ENCODE measurements at places on chromosomes 2 and 18.

GRCh38 chr18:52577795-52578194 lies 237.8 kb downstream of the DCC start:
- DNase-seq = no peak

- no peak for DNase-seq
Observed at GRCh38 chr2:23213196-23213595, 171.8 kb upstream of the KLHL29 start.

- DNase-seq = no peak
Observed at GRCh38 chr2:224937887-224938286, 104.4 kb downstream of the DOCK10 start.

GRCh38 chr2:217366966-217367365 lies 507.1 kb upstream of the TNP1 start:
- no peak for DNase-seq

GRCh38 chr2:240787521-240788472 lies 32.2 kb downstream of the KIF1A start:
- DNase-seq = no peak

- no peak for DNase-seq
Observed at GRCh38 chr18:48007955-48008701, 77.7 kb upstream of the SMAD2 start.

- no peak for DNase-seq
Observed at GRCh38 chr18:23257137-23257536, 121.9 kb downstream of the CABLES1 start.

DNA sequence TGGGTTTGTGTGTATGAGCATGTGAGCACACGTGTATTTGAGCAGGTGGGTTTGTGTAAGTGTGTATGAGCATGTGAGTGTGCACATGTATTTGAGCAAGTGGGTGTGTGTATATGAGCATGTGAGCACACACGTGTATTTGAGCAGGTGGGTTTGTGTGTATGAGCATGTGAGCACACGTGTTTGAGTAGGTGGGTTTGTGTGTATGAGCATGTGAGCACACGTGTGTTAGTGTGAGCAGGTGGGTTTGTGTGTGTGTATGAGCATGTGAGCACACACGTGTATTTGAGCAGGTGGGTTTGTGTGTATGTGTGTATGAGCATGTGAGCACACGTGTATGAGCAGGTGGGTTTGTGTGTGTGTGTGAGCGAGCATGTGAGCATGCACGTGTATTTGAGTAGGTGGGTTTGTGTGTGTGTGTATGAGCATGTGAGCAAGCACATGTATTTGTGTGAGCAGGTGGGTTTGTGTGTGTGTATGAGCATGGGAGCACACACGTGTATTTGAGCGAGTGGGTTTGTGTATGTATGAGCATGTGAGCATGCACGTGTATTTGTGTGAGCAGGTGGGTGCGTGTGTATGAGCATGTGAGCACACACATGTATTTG lies 169.7 kb downstream of the TWIST2 start:
- no peak for DNase-seq

GRCh38 chr2:164478205-164478604 lies 143.1 kb downstream of the GRB14 start:
- DNase-seq = no peak

DNA sequence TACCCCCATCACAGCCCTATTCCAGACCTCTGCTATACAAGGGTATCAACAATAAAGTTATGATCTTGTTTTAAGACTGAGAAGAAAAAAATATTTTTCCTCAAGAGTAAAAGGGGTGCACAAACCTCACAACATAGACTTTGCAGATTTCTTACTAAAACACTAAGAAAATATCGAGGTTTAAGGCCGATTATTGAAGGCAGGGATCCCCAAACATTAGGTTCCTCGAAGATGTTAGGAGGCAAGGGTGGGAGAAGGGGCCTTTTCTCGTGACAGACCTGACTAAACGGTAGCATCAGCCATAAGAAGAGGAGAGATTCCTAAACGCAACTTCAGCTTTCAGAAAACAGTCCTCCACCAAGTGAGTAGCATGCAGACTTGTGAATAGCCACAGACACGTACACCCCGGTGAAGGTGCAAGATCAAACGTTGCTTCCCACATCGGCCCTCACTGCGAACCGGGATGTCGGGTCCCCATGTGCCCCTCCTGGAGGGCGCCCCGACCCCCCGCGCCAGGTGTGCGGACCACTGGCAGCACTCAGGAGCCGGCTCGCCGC lies 678 bp downstream of the PIAS2 start:
- DNase-seq = no peak

GRCh38 chr2:124586835-124587234 lies 561.7 kb downstream of the CNTNAP5 start:
- DNase-seq = no peak

DNA sequence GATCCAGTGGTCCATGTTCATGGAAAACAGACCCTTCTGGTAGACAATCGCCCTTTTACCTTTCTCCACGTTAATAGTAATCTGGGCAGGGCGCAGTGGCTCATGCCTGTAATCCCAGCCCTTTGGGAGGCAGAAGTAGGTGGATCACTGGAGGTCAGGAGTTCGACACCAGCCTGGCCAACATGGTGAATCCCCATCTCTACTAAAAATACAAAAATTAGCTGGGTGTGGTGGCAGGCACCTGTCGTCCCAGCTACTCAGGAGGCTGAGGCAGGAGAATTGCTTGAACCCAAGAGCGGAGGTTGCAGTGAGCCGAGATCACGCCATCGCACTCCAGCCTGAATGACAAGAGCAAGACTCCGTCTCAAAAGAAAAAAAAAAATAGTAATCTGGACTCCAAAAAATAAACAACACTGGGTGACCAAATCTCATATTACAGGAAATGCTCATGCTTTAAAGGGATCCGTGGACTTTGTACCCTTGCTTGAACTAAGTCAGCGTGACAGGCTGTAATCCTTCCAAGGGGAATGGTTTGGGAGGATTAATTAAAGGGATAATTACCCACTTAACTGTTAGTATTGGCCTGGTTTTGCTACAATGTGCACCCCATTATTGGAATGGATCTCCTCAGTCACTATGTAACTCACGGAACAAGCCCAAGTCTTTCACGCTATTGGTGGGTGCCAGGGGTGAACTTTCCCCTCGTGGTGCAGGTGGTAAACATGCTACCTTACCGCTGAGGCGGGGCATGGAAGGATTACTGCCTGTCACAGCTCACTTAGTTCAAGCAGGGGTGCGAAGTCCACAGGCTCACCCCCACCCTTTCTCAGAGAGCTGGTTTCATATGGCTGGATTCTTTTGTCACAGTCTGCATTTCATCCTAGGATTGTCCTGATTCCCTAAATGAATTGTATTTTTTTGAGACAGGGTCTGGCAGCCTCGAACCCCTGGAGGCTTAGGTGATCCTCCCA lies 36.7 kb downstream of the PROC start:
- DNase-seq = no peak

GRCh38 chr2:35938838-35939237 lies 416.7 kb upstream of the CRIM1 start:
- DNase-seq = no peak

- no peak for DNase-seq
Observed at GRCh38 chr2:48433682-48434081, 96.3 kb upstream of the STON1 start.

- DNase-seq = no peak
Observed at GRCh38 chr2:201965550-201965949, 68.1 kb upstream of the FZD7 start.

- DNase-seq = no peak
Observed at GRCh38 chr2:86274918-86275275, 62.5 kb downstream of the REEP1 start.

DNA sequence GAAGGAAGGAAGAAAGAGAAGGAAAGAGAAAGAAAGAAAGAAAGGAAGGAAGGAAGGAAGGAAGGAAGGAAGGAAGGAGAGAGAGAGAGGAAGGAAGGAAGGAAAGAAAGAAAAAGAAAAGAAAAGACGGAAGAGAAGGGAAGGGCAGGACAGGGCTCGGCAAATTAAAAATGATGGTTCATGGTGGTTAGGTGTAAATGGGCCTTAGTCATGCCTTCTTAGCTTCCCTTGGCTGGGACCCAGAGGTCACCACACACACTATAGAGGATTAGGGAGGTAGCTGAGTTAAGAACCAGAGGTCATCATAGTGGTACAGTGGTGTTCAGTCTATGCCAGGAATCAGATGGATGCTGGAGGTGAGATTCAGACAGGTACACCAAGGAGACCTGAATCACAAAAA lies 9.3 kb upstream of the ATL2 start:
- no peak for DNase-seq

DNA sequence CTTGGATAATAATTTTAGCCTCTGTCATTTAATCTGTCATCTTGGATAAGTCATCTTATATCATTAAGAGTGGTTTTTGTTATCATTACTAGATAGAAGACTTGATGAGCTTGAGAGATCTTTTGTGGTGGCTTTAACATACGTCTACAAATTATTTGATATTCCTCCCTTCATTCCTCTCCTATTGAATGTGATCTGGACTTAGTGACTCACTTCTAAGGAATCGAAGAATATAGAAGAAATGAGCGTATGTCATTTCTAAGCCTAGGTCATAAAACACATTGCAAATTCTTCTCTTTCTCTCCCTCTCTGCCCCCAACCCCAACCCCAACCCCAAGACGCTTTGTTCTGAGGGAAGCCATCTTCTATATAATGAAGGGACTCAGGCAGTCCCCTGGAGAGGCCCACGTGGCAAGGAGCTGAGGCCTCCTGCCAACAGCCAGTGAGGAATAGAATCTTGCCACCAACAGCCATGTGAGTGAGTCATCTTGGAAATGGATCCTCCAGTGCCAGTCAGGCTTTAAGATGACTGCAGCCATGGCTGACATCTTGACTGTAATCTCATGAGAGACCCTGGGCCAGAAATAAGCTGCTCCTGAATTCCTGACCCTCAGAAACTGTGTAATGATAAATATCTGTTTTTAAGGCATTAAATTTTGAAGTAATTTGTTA lies 221.6 kb upstream of the SP5 start:
- DNase-seq = no peak

GRCh38 chr2:13030606-13031005 lies 313.9 kb downstream of the TRIB2 start:
- no peak for DNase-seq

- DNase-seq = no peak
Observed at GRCh38 chr2:233007739-233008138, 5.3 kb downstream of the NGEF start.

DNA sequence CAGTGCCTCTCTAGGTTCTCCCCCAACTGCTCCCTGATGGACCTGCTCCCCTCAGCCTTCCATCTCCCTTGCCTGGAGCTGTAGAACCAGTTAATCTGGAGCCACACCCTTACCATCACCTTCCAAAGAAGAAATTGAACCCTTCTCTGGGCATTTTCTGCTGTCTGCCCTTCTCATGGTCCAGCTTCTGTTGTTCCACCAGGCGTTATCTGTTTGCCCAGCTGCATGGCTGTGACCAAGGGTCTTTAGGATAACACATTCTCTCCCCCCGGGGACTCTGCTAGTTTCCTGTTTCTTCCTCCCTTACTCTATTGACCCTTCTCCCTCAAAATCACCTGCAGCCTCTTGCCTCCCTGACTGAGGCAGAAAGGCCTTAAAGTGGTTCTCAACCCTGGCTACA lies 3.2 kb upstream of the ANKRD53 start:
- no peak for DNase-seq

- DNase-seq = no peak
Observed at GRCh38 chr2:30710016-30710415, 97.2 kb downstream of the CAPN13 start.

DNA sequence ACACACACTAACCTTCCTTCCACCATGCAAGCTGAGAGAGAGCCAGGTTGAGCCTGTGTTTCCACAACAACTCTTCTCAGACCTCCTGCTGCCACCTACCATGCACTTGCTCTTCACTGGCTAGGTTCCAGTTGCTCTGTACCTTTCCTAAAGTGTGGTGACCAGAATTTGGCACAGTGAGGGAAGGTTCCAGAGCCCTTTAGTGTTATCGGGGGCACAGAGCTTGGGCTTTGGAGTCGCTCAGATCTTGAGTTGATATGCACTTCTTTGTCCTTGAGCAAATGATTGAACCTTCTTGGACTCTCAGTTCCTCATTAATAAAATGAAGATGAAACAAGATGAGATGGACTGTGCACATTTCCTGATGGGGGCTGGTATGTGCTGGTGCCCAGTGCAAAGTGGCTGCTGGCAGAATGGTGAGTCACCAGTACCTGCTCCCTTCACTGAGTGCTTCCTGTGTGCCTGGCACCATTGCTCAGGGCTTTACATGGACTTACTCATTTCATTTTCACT lies 47.1 kb downstream of the NEDD4L start:
- DNase-seq = no peak

All from omental fat pad (tissue), 4 donors.